NCI-H2081 (cell line): ENCODE measurements at places on chromosomes 7 and 10.

DNA sequence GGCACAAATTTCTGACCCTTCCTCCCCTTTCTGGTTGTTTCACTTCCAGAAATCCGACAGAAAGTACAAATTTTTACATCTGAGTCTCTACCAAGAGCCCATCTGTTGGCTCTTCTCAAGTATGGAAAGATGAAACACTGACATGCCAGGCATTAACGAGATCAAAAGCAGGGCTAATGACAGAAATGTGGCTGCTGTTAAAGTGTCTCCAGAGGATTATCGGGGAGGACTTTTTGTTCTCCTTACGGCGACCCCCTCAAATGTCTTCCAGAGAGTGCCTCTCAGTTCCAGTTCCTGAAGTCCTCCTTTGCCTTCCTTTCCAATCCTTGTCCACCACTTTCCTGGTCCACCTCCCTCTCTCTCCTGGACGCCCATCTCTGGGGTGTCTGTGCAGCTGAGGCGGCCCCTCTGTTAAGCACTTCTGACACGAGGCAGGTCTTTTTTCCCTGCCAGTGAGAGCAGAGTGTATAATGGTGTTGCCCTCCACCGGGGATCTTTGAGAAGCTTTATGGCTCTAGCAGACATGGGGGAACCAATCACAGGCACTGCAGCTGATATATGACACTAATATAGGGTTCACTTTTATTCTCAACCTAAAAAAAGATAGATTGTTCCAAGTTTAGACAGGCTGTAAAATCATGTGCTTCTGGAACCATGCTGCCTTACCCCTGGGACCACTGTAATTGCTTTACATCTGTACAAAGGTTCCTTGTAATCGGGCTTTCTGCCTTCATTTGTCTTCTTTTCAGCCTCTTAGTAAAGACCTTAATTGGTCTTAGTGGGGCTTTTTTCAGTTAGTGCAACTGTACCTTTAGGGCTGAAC is 757.1 kb downstream of the AUTS2 start:
- DNase-seq: no peak

DNA sequence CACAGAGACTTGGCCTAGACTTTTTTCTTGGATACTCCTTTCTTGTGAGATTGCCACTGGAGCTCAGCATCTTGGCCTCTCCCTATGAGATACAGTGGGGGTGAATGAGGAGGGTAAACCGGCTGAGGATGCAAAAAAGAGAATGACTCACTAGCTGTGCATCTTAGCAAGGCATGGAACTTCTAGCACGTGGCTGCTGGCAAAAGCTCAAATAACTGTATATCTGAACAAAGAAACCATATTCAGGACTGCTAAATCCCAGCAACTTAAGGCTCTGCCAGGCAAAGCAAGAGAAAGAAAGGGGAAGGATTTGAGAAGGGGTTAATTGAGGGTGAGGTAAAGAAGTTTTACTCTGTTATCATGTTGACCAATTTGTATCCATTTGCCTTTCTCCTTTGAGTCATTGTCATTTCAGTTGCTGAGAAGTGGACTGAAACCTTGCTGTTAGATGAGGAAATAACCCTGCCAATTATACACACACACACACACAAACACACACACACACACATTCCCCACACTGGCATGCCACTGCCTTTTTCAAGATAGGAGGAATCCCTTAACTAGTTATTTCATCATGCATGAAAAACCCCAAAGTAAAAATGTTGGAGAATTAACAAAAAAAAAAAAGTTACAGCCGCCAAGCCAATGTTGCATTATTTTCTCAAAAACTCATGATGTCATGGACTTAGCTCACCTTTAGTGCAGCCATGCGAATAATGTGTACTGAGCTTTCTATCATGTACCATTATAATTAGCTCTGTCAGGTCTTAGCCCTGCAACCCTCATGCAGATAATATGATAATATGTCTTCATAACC is 997.3 kb downstream of the LRMDA start:
- no peak for DNase-seq

DNA sequence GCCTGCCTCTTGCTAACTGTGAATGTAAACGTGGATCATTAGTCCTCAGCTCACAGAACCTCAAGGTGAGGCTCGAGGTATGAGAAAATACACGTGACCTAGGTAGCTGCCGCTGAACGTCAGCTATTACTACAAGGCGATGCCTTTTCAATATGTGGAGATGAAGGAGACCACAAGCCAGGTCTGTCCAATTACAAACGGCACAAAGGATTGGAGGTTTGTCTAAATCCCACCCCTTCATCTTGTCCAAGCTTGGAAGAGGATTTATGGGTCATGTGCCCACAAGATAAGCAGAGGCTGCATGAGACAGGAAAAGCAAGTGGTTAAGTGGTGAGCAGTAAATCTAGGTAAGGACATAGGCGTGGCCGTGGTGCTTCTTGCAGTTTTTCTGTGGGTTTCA is 3.4 kb downstream of the H2BK1 start:
- DNase-seq: no peak

GRCh38 chr10:3877211-3878000 is 92.4 kb upstream of the KLF6 start:
- DNase-seq: no peak

GRCh38 chr10:70433581-70434280 is 7.8 kb downstream of the NODAL start:
- DNase-seq: no peak

DNA sequence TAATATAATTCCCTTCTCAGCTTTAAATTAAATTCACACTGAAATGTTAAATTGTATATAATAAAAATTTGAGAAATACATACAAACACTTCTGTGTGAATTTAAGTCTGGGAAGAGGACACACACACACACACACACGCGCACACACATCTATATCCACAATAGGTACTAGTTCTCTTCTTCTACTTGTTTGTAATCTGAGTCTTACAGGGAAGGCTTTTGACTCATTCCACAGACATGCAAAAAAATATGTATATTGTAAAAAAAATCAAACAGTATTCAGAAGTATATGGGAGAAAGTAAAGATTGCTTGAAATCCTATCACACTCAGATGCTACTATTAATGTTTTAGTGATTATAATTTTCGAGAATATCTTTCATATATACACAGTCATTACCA is 276.2 kb downstream of the MDFIC start:
- DNase-seq: no peak

GRCh38 chr10:96988426-96988825 is 156.3 kb downstream of the LCOR start:
- DNase-seq: no peak

DNA sequence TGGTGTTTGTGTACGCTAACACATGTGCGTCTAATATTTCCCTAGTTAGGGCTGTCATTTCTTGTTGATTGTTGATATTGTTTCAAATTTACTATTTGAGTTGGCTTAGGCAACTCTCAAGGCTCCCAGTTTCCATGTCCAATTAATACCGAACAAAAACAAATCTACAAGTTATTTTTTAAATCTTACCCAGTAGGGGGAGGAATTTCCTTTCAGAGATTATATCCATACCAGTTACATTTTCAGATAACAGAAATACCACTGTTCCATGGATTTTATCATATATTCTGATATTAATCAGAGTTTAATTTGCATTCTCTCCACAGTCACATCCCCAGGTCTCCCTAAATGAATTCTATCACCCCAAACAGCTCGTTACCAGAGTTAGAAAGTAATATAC is 7.2 kb upstream of the AKR1B10 start:
- no peak for DNase-seq

DNA sequence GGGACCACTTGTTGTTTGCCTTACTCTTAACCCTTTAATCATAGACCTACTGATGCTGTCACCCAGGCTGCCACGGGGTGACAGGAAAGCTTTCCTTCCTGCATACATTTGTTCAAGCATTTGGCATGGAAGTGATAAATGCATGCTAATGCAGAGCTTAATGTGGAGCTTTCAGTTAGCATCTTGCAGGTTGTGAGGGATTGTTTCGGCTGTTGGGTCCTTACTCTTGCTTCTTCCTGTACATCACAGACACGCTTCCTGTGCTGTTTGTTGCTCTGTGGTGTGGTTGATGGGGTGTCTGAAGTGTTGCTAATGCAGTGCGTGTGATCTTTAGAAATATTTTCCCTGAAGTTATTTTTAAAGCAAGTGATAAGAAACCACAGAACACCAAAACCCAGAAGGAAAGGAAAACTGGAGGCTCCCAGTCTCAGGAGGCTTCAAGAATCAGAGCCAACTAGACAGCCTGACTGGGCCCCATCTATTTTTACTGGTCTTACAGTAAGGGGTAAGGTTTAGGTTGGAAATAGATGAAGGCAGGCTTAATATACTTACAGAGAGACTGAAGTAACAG is 143.1 kb downstream of the CHN2 start:
- DNase-seq: no peak

DNA sequence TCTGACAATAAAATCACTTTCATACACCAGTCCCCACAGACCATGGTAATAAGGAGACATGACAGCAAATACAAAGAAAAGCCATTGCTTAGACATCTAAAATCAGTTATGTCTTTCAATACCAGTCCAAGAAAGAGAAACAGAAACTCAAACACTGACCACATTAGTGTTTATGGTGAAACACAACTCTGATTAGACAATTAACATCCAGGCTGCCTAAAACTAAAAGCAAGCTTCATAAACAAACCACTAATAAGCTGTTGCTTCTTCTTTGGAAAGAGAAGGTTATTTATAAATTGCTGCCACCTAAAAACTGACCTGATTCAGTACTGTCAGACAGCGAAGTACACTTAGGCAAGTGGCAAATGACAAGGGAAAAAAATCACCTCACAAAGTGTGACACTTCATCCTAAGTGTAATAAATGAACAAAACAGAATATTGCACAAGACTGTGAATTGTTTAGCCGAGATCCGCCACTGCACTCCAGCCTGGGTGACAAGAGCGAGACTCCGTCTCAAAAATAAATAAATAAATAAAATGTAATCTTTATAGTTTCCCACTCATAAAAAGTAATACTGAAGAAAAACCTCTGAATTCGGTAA is 277.4 kb downstream of the PARD3 start:
- DNase-seq: no peak

GRCh38 chr10:124465003-124465776 is 3.6 kb downstream of the LHPP start:
- no peak for DNase-seq
